ENCODE measurements at places on chromosomes 7 and 10. TPM values are rescaled to one million over a fixed set of nuclear protein-coding genes. Genes with fewer than 3 reads are reported as not detected.

DNA sequence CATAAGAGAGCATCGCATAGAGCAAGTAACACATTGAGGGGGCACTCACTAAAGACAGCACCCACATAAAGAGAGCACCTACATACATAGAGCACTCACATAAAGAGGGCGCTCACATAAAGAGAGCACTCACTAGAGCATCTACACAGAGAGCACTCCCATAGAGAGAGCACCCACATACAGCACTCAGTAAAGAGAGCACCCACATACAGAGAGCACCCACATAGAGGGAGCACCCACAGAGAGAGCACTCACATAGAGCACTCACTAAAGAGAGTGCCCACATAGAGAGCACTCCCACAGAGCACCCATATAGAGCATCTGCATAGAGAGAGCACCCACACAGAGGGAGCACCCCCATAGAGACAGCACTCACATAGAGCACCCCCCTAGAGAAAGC is 47.8 kb downstream of the INSIG1 start:
- DNase-seq: no peak
- H3K27me3 ChIP-seq: peaks cover 10% of the 10 kb centered on the region
- no peak overlapping the region for H3K27ac ChIP-seq
- peaks cover 26% of the 10 kb centered on the region for H3K4me1 ChIP-seq
- no peaks in the 10 kb centered on the region for H3K36me3 ChIP-seq
- peak overlapping the region; percentile 64 for H3K4me3 ChIP-seq

DNA sequence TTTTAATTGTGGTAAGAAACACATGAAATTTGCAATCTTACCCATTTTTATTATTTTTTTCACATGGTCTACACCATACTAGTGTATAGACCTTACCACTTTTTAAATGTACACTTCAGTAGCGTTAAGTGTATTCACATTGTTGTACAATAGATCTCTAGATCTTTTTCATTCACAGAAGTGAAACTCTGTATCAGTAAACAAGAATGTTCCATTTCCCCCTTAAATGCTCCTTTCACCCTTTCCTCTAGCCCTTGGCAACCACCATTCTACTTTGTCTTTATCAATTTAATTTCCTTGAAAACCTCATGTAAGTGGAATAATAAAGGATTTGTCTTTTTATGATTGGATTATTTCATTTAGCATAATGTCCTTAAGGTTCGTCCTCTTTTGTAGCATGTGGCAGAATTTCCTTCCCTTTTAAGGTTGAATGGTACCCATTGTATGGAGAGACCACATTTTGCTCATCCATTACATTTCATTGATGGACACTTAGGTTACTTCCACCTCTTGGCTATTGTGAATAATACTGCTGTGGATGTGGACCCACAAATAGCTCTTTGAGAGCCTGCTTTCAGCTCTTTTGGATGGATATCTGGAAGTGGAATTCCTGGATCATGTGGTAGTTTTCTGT is 45.7 kb downstream of the SNX10 start:
- no peaks in the 10 kb centered on the region for H3K27me3 ChIP-seq
- H3K4me3 ChIP-seq: no peak overlapping the region
- no peak for DNase-seq
- H3K27ac ChIP-seq: no peak overlapping the region

DNA sequence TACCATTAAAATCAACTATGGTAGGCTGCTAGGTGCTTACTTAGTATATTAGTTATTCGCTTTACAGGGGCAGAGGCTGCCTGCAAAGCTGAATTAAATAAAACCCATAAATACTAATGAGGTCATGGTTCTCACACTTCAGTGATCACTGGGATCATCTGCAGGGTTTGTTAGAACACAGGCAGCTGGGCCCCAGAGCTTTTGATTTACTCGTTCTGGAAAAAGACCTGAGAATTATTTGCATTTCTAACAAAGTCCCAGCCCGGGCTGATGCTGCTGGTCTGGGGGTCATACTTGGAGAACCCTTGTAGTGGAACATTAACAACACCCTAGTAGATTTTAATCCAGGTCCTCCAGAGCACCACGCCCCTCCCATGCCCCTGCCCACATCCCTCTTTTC is 8.5 kb downstream of the UCN3 start:
- no peak for DNase-seq
- no peaks in the 10 kb centered on the region for H3K27me3 ChIP-seq
- H3K27ac ChIP-seq: no peak overlapping the region
- no peak overlapping the region for H3K4me3 ChIP-seq

- H3K4me3 ChIP-seq: no peak overlapping the region
- peaks cover 26% of the 10 kb centered on the region for H3K27me3 ChIP-seq
- H3K36me3 ChIP-seq: no peaks in the 10 kb centered on the region
These were observed 26.9 kb downstream of the MYPN start for GRCh38 chr10:68135922-68136792.

The WNT8B gene
- not detected for total RNA-seq

DNA sequence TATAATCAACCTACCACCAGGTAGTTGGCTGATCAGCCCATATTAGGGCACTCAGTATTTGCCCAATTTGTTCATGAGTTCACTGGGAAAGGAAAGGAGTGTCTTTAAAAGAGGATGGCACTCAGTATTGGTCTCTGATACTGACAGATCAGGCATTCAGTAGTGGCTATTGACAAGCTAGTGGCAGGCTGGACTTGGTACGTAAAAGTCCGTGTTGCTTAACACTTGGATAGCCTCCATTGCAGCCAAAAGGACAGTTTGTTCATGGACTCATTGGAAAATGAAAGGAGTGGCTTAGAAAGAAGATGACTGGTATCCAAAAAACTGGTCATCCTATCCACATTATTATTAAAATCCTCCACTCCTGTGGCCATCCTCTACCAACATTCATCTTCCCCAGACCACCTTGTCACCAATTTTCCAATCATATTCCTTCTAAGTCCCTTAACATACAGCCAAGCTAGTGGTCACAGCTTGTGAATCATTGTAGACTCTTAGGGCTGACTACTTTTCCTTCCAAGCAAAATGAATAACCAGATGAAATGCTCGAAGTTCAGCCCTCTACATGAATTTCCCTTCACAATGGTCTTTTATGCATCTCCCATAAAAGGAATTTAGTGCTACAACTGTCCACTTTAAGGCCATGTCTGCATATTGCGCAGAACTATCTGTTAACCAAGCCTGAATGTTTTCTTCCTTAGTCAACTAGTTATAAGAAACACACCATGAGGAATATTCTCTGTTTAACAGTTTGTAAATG is 78.6 kb upstream of the MAGI2 start:
- no peak overlapping the region for H3K4me3 ChIP-seq
- no peaks in the 10 kb centered on the region for H3K27me3 ChIP-seq
- DNase-seq: no peak
- no peak overlapping the region for H3K27ac ChIP-seq
- no peaks in the 10 kb centered on the region for H3K4me1 ChIP-seq

The SH2B2 gene
- 2.4 TPM for total RNA-seq

The SNX13 gene
- 34.2 TPM for total RNA-seq

GRCh38 chr10:20466731-20467130 is 430.4 kb downstream of the NEBL start:
- H3K4me1 ChIP-seq: no peaks in the 10 kb centered on the region
- H3K4me3 ChIP-seq: no peak overlapping the region
- no peaks in the 10 kb centered on the region for H3K27me3 ChIP-seq
- H3K36me3 ChIP-seq: peaks cover 16% of the 10 kb centered on the region
- no peak for DNase-seq

DNA sequence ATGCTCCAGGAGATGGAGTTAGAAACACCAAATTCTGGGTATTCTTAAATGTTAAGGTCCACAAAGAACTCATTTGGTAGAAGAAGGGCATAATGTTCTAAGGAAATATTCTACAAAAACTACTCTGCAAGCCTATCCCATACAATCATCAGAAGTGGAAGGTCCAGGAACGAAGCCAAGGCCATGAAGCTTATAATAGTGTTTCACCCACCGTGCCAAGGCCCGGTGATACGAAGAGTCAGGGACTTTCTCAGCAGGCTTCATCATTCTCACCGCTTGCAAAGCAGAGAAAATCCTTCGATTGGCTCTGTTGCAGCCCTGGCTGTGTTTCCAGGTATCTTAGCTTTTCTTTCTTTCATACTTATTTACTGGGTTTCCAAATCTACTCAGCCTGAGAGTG is 351.9 kb upstream of the CELF2 start:
- no peaks in the 10 kb centered on the region for H3K4me1 ChIP-seq
- no peak overlapping the region for H3K4me3 ChIP-seq
- peaks cover 5% of the 10 kb centered on the region for H3K27me3 ChIP-seq

DNA sequence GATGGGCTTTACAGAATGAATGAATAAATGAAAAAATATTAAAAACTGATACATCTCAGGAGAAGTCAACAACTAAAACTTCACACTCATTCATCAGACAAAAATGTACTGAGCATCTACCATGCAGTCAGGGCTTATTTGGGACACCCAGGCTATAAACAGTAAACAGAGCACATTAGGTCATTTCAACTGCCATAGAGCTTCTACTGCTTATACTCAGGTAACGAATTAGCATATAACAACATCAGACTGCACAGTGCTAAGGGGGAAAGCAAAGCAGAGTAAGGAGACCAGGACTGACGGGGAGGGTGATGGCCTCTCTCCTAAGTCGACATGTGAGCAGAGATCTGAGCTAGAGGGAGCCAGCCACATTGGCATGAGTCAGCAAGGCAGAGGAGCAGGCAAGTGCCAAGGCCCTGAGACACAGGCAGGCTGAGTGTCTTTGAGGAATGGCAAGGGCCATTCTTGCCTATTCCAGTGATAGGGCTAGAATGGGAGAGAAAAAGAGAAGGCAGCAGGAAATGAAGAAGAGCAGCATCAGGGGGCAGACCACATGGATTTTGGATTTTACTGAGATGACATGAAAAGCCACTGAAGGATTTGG is 528.9 kb downstream of the PARD3 start:
- peaks cover 13% of the 10 kb centered on the region for H3K4me1 ChIP-seq
- no peaks in the 10 kb centered on the region for H3K36me3 ChIP-seq
- no peak for DNase-seq
- peaks cover 18% of the 10 kb centered on the region for H3K27me3 ChIP-seq
- no peak overlapping the region for H3K4me3 ChIP-seq

DNA sequence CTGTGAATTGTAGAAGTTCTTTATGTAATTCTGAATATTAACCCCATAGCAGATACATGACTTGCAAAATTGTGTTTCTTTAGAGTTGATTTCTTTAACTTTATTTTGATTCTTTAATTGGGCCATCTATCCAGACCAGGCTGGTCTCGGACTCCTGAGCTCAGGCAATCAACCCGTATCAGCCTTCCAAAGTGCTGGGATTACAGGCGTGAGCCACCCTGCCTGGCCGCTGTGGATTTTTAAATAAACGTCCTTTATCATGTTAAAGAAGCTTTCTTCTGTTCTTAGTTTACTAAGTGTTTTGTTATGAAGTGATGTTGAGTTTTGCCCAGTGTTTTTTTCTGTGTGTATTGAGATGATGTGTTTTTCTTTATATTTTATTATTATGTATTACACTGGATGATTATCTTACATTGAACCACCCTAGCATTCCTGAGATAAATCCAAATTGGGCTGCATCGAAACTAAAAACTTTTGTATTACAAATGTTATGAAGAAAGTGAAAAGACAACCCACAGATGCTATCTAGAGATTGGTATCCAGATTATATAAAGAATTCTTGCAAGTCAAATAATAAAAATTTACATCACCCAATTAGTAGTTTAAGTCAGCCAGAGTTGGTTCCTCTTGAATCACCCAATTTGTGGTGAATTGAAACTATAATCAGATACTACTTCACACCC is 118.1 kb downstream of the TPST1 start:
- H3K27me3 ChIP-seq: no peaks in the 10 kb centered on the region
- H3K4me1 ChIP-seq: no peaks in the 10 kb centered on the region
- no peak overlapping the region for H3K4me3 ChIP-seq

GRCh38 chr7:50637725-50638643 is 72.8 kb upstream of the DDC start:
- no peak overlapping the region for H3K4me3 ChIP-seq
- H3K27me3 ChIP-seq: peaks cover 25% of the 10 kb centered on the region
- H3K4me1 ChIP-seq: no peaks in the 10 kb centered on the region
- peaks cover 5% of the 10 kb centered on the region for H3K36me3 ChIP-seq
- H3K27ac ChIP-seq: no peak overlapping the region
- DNase-seq: no peak

GRCh38 chr7:43876976-43877745 is 7.8 kb upstream of the MRPS24 start:
- no peak overlapping the region for H3K27ac ChIP-seq
- H3K36me3 ChIP-seq: peaks cover 9% of the 10 kb centered on the region
- H3K4me1 ChIP-seq: no peaks in the 10 kb centered on the region
- no peak overlapping the region for H3K4me3 ChIP-seq
- no peak for DNase-seq

The ZNF503 gene
- total RNA-seq: 0.21 TPM

DNA sequence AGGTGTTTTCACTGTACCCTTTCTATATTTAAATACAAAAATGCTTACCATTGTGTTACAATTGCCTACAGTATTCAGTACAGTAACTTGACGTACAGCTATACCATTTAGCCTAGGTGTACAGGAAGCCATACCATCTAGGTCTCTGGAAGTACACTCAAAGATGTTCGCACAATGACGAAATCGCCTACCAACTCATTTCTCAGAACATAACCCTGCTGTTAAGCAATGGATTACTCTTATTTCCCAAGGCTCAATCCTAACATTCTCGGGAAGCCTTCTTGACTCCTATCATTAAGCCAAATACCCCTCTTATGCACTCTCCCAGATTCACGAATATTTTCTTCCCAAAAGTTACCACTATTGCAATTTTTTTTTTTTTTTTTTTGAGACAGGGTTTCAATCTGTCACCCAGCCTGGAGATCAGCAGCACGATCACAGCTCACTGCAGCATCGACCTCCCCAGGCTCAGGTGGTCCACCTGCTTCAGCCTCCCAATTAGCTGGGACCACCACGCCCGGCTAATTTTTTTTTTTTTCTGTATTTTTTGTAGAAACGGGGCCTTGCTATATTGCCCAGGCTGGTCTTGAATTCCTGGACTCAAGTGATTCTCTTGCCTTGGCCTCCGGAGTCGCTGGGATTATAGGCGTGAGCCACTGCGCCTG is 1.5 kb downstream of the CWF19L1 start:
- no peak for DNase-seq
- H3K27ac ChIP-seq: peak overlapping the region; percentile 100
- H3K27me3 ChIP-seq: no peaks in the 10 kb centered on the region

GRCh38 chr7:156932006-156932405 is 17.5 kb upstream of the NOM1 start:
- no peak overlapping the region for H3K4me3 ChIP-seq
- no peaks in the 10 kb centered on the region for H3K36me3 ChIP-seq
- peaks cover 37% of the 10 kb centered on the region for H3K27me3 ChIP-seq
- no peak overlapping the region for H3K27ac ChIP-seq

GRCh38 chr7:35866186-35866585 is 65.3 kb downstream of the SEPTIN7 start:
- H3K4me1 ChIP-seq: peaks cover 26% of the 10 kb centered on the region
- no peaks in the 10 kb centered on the region for H3K27me3 ChIP-seq
- no peak overlapping the region for H3K4me3 ChIP-seq
- DNase-seq: no peak
- no peak overlapping the region for H3K27ac ChIP-seq

The RADIL gene
- 0.19 TPM for total RNA-seq

GRCh38 chr10:20247891-20248708 is 431.9 kb downstream of the PLXDC2 start:
- no peaks in the 10 kb centered on the region for H3K27me3 ChIP-seq
- peaks cover 4% of the 10 kb centered on the region for H3K4me1 ChIP-seq
- no peak for DNase-seq
- H3K36me3 ChIP-seq: no peaks in the 10 kb centered on the region
- H3K4me3 ChIP-seq: no peak overlapping the region
